ENCODE measurements at places on chromosomes 7 and 10.
A peak's percentile ranks its signal among the peaks of the same experiment; 100 is the strongest.

GRCh38 chr10:113679463-113680189, at the start of gene CASP7:
TSS of gene CASP7 (plus strand) at chr10:113679912. CDS start at chr10:113697494, 17,582 bp downstream.
- peak within 1 kb of the TSS; percentile 87 for H3K4me3 ChIP-seq
- DNase-seq = peak; percentile 84
- no peaks in the 10 kb centered on the region for H3K27me3 ChIP-seq
- no peaks in the 10 kb centered on the region for H3K36me3 ChIP-seq
- H3K4me1 ChIP-seq = peaks cover 3% of the 10 kb centered on the region

DNA sequence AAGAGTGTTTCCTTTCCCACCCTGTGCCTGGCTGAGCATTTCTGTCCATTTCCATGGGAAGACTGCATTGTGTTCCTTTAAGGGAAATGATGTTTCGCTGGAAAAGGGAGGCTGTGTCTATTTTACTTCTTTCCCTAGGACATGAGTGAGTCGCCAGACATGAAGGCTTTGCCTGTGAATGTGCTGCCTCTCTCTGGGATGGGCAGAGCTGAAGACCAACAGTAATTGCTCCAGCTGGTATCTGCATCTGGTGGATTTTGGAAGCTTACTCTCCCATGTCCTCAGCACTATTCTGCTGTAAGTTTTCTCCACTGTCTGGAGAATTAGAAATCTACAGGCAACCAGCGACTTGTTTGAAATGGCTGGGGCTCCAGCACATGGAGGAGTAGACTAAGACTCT, 264.6 kb upstream of the BMPER start:
- no peaks in the 10 kb centered on the region for H3K27me3 ChIP-seq
- H3K4me3 ChIP-seq = no peak overlapping the region
- no peaks in the 10 kb centered on the region for H3K4me1 ChIP-seq

DNA sequence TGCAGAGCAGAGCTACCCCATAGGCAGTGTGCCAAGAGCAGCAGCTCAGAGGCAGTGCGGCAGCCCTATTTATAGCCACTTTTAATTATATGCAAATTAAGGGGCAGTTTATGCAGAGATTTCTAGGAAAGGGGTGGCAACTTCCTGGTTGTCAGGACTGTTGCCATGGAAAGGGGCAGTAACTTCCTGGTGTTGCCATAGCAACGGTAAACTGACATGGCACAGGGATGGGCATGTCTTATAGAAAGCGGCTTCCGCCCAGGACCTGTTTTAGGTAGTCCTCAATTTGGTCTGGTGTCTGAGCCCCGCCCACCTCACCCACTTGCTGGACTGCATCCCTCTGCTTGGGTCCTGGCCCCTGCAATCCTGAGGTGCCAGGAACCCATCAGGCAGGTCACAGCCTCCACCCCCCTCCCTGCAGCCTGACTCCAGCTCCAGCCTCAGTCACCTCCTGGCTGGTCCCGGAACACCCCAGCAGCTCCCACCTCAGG, 115.8 kb downstream of the TMEM130 start:
- H3K27me3 ChIP-seq = no peaks in the 10 kb centered on the region
- no peak for DNase-seq
- H3K36me3 ChIP-seq = no peaks in the 10 kb centered on the region
- H3K27ac ChIP-seq = no peak overlapping the region
- H3K4me3 ChIP-seq = no peak overlapping the region

DNA sequence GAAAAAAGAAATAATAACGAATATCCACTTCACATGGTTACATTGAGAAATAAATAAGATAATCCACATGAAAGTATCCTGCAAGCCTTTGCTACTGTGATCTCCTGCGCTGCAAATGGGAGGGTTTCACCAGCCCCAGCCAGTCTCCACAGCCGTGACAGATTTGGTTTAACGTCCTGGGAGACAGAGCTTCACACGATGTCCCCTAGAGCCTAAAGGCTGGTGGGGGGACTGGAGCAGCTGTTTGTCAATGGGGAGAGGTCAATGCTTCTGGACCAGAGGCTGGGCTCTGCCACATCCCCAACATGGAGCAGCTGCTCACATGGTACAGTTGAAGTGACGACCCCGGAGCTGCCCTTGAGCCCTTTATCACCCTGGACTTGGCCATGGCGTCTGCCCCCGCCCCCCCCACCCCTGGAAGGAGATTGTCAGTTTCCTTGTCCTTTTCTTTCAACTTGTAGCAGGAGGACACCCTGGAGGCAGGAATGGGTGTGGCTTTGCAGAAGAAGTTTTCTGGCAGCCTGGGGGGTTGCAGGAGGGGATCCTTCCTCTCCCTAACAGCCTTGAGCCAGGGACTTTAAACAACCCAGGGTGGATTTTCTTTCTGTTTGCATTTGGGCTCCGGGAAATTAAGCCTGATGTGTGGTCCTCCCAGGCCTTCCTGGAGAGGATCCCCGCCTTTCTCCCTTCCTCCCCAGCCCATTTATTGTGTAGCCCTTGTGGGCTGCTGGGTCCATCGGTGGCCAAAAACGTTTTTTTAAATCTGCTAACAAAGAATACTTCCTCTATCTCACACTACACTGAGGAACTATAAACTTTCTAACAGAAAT, 37.0 kb upstream of the MXI1 start:
- no peaks in the 10 kb centered on the region for H3K36me3 ChIP-seq
- H3K4me1 ChIP-seq = peaks cover 4% of the 10 kb centered on the region
- H3K27me3 ChIP-seq = no peaks in the 10 kb centered on the region
- no peak for DNase-seq
- H3K4me3 ChIP-seq = no peak overlapping the region

DNA sequence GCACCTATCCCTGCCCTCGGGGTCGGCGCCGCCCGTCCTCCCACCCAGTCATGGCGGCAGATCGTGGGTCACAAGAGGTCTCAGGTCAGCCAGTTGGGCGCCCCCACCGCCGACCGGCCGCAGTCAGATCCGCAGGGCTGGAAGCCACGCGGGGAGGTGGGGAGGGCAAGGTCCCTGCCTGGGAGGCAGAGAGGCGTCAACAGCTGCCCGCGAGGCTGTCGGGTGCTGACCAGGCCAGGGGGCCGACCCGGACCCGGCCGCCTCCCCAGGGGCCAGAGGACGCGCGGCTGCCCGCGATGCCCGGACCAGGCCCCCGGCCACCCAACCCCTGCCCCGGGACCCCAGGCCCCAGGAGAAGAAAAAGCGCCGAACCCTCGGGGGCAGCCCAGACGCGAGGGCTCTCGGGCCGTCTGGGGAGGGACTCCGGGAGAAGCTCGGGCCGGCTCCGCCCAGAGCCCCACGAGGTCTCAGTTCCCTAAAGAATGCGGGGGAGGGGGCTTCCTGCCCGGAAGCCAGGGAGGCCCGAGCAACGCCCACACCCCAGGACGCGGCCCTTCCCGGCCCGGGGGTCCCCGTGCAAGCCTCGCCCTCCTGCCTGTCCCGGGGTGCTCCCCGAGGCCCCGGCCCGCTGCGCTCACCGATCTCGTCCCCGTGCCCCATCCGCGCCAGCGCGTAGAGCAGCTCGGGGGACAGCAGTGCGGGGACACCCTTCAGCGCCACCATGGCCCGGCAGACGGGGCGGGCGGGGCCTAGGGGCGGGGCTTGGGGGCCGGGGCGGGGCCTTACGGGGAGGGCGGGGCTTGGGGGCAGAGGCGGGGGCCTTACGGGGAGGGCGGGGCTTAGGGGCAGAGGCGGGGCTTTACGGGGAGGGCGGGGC, at the start of gene FUOM:
Gene FUOM (minus strand): TSS at position 735 of the 877 bp plus-strand sequence. CDS start 12 bp downstream, at position 723.
- no peaks in the 10 kb centered on the region for H3K27me3 ChIP-seq
- peaks cover 9% of the 10 kb centered on the region for H3K4me1 ChIP-seq
- peaks cover 11% of the 10 kb centered on the region for H3K36me3 ChIP-seq
- DNase-seq = no peak
- H3K4me3 ChIP-seq = peak within 1 kb of the TSS; percentile 74

DNA sequence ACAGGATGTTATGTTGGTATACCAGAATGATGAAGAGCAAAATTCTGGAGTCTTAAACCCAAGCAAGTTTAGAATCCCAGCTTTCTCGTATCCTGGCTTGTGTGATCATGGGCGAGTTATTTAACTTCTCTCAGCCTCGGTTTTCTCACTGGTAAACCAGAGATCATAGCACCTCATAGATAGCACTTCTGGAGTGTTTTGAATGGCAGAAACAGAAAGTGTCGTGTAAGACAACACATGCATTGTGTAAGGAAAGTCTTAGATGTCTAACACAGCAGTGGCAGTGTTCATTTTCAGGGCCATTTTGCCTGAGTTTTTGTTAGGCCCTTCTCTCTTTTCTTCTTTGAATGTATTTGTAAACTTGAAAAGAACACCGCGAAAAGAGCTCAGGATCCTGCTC, 465.1 kb downstream of the AUTS2 start:
- DNase-seq = no peak
- no peaks in the 10 kb centered on the region for H3K27me3 ChIP-seq
- peaks cover 6% of the 10 kb centered on the region for H3K4me1 ChIP-seq
- H3K36me3 ChIP-seq = no peaks in the 10 kb centered on the region
- no peak overlapping the region for H3K27ac ChIP-seq

DNA sequence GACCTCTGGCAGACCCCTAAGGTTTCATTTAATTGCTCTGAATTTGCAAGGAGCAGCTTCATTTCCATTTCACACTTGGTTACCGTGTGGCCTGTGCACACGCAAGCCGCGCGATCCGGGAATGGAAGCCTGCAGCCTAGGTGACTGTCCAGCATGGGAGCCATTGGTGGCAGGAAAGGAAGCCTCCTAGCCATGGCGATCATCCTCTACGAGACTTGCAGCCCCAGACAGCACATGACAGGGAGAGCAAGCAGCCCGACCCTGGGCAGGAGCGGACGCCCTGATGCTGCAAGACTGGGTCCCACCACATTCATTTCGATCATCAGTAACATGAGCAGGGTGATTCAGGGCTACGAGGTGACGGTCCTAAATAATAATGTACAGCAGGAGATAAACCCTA, 33.9 kb downstream of the C10orf143 start:
- H3K36me3 ChIP-seq = no peaks in the 10 kb centered on the region
- no peaks in the 10 kb centered on the region for H3K27me3 ChIP-seq
- H3K4me3 ChIP-seq = no peak overlapping the region
- no peak overlapping the region for H3K27ac ChIP-seq
- DNase-seq = no peak

DNA sequence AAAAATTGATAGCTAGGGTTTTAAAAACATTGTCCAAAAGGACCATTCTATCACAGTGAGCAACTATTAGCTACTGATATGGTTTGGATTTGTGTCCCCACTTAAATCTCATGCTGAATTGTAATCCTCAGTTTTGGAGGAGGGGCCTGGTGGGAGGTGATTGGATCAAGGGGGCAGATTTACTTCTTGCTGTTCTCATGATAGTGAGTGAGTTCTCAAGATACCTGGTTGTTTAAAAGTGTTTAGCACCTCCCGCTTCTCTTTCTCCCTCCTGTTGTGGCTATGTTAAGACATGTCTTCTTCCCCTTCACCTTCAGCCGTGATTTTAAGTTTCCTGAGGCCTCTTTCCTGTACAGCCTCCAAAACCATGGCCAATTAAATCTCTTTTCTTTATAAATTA, 500.4 kb upstream of the POT1 start:
- H3K27me3 ChIP-seq = no peaks in the 10 kb centered on the region
- H3K4me3 ChIP-seq = no peak overlapping the region
- no peak for DNase-seq
- no peaks in the 10 kb centered on the region for H3K36me3 ChIP-seq
- no peak overlapping the region for H3K27ac ChIP-seq

DNA sequence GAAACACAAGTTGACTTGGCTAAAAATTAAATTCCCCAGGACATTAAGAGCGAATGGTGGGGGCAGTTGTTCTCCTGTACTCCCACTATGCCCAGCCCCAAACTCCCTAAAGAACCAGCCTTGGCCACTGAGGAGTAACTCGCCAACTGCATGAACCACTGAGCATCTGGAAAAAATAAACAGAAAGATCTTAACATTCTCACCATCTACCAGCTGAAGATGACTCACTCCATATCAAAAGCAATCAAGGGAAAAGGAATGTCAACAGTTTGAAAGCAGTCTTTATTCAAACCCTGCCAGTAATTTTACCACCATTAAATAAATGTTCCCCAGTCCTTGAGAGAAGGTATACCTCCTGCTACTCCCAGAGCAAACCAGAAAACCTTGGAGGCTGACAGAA, 45.4 kb downstream of the CTTNBP2 start:
- no peaks in the 10 kb centered on the region for H3K27me3 ChIP-seq
- no peaks in the 10 kb centered on the region for H3K36me3 ChIP-seq
- H3K4me3 ChIP-seq = no peak overlapping the region
- H3K4me1 ChIP-seq = peaks cover 2% of the 10 kb centered on the region

GRCh38 chr10:58773341-58773740, 260.7 kb downstream of the BICC1 start:
- no peaks in the 10 kb centered on the region for H3K36me3 ChIP-seq
- no peak for DNase-seq
- no peaks in the 10 kb centered on the region for H3K27me3 ChIP-seq
- H3K4me3 ChIP-seq = no peak overlapping the region
- H3K4me1 ChIP-seq = peaks cover 4% of the 10 kb centered on the region
- no peak overlapping the region for H3K27ac ChIP-seq
